ENCODE measurements at places on chromosomes 6 and 20.

- DNase-seq: no peak
Observed at GRCh38 chr6:164227952-164228522, 813.5 kb downstream of the QKI start.

DNA sequence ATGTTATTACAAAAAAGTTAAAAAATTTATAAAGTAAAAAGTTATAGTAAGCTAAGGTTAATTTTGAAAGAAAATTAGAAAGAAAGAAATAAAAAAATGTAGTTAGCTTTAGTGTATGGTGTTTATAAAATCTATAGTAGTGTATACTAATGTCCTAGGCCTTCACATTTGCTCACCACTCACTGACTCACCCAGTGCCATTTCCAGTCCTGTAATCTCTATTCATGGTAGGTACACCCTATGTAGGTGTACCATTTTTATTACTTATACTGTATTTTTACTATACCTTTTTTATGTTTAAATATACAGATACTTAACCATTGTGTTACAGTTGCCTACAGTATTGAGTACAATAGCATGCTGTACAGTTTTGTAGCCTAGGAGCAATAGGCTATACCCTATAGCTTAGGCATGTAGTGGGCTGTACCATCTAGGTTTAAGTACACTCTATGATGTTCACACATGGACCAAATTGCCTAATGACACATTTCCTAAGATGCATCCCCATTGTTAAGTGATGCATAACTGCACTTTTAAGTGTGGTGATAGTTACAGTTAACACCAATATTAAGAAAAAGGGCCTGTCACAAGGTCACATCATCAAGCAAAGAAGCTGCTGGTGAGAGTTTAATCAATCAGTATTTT lies 8.0 kb downstream of the CD2AP start:
- no peak for DNase-seq

DNA sequence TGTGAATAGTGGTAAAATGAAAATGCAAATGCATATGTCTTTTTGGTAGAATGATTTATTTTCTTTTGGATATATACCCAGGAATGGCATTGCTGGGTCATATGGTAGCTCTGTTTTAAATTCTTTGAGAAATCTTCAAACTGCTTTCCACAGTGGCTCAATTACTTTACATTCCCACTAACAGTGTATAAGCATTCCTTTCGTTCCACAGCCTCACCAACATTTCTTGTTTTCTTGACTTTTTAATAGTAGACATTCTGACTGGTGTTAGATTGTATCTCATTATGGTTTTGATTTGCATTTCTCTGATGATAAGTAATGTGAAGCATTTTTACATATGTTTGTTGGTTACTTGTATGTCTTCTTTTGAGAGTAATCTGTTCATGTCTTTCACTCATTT lies 144.0 kb downstream of the SIM1 start:
- DNase-seq: no peak

GRCh38 chr6:122853259-122853995 lies 64.4 kb downstream of the SMPDL3A start:
- DNase-seq: no peak

DNA sequence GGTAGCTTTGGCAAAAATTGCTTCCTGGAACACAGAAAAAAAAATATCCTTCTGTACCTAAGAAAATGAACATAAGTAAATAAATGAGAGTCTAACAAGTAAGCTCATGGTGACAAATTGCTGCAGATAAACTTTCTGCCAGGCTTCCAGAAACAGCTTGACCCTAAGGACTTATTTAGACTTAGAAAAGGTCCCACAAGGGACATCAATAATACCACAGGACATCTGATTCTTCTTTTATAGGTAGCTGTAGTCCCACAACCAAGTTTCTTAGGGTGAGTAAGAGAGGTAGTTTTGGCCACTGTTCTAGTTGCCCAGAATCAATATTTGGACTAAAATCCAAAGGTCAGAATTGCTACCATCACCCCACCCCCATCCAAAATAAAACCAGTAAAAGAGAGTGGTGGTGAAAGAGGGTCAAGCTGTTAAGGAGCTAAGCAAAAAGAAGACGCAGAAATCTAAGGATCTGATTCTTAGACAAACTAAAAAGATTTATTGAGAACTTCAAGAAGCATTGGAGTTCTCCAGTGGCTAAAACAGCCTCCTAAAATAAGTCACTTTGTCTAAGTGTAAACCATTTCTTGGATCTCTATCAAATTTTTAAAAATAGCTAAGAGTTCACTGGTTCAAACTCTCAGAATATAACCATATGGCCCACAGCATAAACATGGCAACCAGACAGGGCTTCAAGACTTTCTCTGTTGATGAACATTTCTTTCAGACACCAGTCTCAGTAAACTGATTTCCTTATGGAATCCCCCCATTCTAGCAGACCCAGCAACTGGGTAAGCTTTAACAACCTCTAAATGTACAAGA lies 180.6 kb downstream of the PTPRK start:
- no peak for DNase-seq

All from AG08395 (cell line).